ENCODE measurements at places on chromosomes 16 and 17. TPM values are rescaled to one million over a fixed set of nuclear protein-coding genes. Genes with fewer than 3 reads are reported as not detected.

- no peaks in the 10 kb centered on the region for H3K36me3 ChIP-seq
- no peak overlapping the region for H3K4me3 ChIP-seq
- DNase-seq: no peak
- H3K27me3 ChIP-seq: no peaks in the 10 kb centered on the region
- no peak overlapping the region for H3K27ac ChIP-seq
- no peaks in the 10 kb centered on the region for H3K4me1 ChIP-seq
These were observed 587.7 kb downstream of the MAF start for GRCh38 chr16:79012671-79013434.

- peak overlapping the region; percentile 82 for H3K4me3 ChIP-seq
- H3K27ac ChIP-seq: peak overlapping the region; percentile 95
- no peak for DNase-seq
- peaks cover 11% of the 10 kb centered on the region for H3K4me1 ChIP-seq
These were observed 628 bp upstream of the ZNF18 start for GRCh38 chr17:11997972-11998233.

GRCh38 chr17:29891131-29891530 is 38.9 kb downstream of the SSH2 start:
- H3K27ac ChIP-seq: no peak overlapping the region
- no peaks in the 10 kb centered on the region for H3K36me3 ChIP-seq
- H3K27me3 ChIP-seq: no peaks in the 10 kb centered on the region

- no peak overlapping the region for H3K27ac ChIP-seq
- H3K4me1 ChIP-seq: no peaks in the 10 kb centered on the region
- no peaks in the 10 kb centered on the region for H3K36me3 ChIP-seq
- peaks cover 8% of the 10 kb centered on the region for H3K27me3 ChIP-seq
- DNase-seq: no peak
- no peak overlapping the region for H3K4me3 ChIP-seq
These were observed 29.5 kb upstream of the RBFOX1 start for GRCh38 chr16:7303052-7303610.

PIMREG gene
- total RNA-seq: 6.5 TPM

All from spleen (tissue), 13 donors.